Activated T-cell treated with anti-CD3 and anti-CD28 coated beads, Interleukin-2, amount 50 U/mL, for 1 hour (primary cell): ENCODE measurements at places on chromosomes 5 and 9.

DNA sequence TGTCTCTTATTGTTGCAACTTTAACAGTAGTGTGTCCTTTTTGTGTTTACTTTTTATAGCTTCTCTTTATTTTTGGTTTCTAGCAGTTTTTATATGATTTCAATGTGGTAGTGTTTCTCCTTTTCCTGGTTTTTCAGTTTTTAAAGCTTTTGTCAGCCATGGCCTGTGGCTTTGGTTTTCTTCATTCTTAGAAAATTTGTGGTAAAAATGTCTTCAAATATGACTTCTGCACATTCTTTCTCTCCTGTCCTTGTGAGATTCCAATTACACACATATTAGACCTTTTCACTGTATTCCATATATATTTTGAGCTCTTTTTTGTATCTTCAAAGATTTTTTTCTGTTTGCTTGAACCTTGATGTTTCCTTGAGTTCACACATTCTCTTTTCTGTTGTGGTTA, 180.5 kb downstream of the CNTLN start:
- no peak for DNase-seq

DNA sequence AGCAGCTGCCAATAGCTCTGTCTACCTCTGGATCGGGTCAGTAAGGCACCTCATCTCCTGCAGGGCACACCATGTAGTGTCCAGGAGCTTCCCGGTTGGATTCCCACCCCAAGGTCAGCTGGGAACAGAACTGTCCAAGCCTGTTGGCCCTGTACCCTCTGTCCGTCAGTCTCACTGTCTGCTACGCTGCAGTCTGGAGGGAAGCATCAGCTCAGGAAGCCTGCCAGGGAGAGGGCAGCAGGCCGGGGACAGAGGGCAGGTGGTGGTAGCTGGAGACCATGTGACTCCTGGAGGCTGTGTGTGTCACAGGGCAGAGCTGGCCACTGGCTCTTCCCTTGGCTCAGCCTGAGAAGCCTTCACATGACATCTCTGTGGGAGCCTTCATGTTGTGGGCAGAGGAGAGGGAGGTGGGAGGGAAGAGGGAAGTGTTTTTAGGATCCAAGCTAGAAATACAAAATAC, 134.5 kb downstream of the SEC61B start:
- DNase-seq, result no peak

DNA sequence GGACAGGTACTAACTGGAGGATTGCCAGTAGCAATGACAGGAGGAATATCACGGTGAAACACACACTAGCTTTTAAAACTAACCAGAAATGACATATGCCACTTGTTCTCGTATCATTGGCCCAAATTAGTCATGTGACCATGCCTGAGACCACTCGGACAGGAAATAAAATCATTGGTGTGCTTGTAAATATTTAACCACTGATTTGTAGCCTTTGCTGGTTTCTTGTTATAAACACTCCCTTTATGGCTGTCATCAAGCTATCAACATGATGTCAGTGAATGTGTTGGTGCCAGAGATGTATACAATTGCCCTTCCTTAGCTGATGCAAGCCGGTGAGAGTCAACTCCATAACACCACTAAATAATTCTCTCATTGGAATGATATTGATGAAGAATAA, 123.7 kb upstream of the ANKH start:
- no peak for DNase-seq

GRCh38 chr5:96327722-96328121, 105.3 kb downstream of the PCSK1 start:
- no peak for DNase-seq

- DNase-seq, result no peak
These were observed 421.4 kb upstream of the DAB2 start for GRCh38 chr5:39846144-39846543.

DNA sequence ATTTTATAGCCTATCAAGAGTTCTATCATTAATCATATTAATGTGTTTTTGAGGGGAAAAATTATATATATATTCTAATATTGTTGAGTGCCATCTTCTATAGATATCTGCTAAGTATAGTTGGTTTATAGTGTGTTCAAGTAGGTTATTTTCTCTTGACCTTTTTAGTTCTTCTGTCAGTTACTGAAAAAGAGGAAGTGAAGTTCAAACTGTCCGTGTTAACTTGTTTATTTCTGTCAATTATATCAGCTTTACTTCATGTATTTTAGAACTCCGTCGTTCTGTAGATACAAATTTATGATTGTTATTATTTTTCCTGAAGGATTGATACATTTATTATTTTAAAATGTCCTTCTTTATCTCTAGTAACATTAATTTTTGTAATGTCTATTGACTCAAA, 1209.1 kb downstream of the CDH12 start:
- DNase-seq, result no peak

- DNase-seq, result no peak
These were observed 215.3 kb downstream of the NFIB start for GRCh38 chr9:14098486-14099180.

DNA sequence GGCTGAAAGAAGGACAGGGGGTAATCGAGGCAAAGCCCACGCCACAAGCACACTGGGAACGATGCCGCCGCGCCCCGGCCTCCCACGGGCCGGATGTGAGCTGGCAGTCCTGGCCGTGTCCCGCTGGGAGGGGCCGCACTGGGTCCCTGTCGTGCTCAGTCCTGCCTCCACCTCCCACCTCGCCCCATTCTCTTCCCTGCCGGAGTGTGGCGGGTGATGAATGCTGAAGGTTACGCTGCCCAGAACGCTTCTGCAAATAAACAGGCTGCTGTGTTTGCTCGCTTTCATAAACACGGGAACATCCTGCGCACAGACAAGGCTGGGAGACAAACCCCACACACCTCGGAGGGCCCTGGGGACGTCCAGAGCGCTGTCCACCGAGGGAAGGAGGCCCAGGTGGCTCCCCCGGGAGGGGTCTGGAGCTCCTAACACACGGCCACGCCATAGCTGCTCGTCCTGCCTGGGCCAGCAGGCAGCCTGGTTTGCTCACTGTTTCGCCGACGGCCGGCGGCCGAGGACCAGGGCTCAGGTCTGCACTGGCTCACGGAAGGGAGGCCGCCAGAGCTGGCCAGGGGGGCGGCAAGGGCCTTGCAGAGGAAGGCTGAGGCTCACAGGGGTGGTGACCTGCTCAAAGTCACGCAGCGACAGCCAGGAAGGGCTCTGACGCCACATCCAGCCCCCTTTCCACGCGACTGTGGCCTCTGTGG, 2.3 kb downstream of the DNLZ start:
- no peak for DNase-seq

DNA sequence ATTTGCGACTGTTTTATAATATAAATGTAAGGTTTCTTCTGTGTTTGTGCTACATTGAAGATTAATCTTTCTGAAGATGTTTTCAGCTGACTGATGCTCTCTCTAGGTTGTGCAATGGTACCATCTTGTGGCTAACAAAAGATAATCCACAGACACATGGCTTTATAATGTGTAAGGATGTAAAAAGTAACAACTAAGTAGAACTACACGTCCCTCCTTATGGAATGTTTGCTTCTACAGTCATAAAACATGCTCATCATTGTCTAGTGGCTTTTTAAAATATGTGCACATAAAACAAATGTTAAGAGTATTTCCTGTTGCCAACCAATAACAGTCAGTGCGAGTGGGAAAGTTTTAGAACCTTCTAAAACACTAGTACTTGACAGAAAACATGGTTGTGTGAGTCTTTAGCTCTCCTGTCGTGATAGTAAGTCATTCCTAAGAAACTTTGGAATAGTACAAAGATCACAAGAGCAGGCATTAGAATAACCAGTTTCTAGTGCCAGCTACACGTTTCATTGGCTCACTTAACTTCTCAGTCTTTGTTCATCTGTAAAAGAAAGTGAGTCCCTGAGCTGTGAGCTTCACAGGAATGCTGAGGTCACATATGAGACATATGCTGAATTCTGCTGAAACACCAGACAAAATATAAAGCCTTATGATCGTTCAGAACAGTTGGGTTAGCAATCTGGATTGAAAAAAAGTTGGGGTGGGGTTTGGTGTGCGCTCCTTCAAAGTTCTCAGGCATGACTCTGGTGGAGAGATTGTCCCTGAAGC, 75.7 kb upstream of the GLIS3 start:
- no peak for DNase-seq
